ENCODE measurements at places on chromosomes 2 and 18.

DNA sequence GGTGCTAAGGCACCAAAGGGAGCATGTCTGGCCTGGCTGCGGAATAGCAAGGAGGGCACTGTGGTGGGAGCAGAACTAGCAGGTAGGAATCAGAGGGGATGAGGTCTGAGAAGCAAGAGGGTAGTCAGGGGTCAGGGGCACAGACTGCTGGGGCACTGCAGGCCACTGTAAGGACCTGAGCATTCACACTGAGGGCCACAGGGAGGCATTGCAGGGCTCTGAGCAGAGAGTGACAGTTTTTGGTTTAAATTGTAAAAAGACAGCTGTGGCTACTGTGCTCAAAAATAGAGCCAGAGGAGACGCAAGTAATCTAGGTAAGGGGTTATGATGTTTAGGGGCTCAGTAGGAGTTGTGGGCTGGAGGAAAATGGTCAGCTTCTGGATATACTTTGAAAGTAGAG is 41.5 kb downstream of the ARHGAP25 start:
- DNase-seq: no peak

DNA sequence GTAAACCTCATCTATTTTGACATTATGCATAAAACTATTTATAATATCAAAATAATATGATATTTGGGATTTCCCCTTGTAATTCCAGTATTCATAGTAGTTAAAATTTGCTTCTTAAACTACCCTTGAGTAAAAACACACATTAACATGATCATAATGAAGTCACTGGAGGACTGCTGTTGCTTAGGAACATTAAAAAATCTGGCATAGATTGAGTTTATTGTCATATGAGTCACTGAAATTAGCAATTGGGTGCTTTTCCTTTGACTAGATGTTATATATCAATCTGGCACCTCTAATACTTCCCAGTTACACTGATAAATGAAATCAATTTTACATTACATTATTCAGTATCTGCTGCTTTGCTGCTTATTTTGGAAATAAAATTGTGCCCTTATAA is 57.0 kb upstream of the ZC3H15 start:
- no peak for DNase-seq

DNA sequence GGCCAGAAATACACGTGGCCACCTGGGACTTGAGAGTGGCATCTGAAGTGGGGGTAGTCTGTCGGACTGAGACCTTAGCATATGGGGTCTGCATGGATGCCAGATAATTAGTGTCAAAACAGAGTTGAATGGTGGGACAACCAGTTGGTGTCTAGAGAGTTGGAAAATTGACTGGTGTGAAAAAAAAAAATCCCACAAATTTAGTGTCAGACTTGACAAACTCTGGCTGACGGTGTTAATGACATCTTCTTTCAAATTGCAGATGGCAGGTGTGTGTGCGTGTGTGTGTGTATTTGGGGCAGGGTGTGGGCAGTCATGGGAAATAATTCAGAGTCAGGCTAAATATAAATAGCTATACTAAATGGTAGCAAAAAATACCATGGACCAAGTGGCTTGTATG is 365.4 kb upstream of the RGPD4 start:
- no peak for DNase-seq

GRCh38 chr2:11669454-11670291 is at the start of gene NTSR2:
Gene NTSR2, minus strand, starts transcription at chr2:11670195. Its CDS starts 66 bp downstream, at chr2:11670129.
- no peak for DNase-seq

DNA sequence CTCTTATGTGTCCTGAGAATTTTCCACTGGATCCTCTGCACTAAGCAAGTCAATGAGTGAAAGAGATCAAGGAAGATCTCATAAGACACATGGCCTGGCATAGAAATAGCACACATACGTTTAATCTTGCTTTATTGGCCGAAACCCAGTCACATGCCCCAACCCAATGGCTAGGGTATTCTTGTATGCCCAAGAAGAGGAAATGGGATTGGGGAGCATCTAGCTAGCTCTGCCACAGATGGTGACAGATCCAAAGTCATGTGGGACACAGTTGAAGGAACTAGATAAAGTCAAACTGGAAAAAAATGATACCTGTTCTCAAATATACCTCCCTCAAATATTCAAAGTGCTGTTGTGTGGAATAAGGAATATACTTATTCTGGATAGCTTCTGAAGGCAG is 74.7 kb downstream of the CD28 start:
- DNase-seq: no peak

- DNase-seq: no peak
Measured at GRCh38 chr2:196590286-196590685, 49.2 kb upstream of the CCDC150 start.

- no peak for DNase-seq
Measured at GRCh38 chr2:10383960-10384734, 64.0 kb downstream of the ODC1 start.

DNA sequence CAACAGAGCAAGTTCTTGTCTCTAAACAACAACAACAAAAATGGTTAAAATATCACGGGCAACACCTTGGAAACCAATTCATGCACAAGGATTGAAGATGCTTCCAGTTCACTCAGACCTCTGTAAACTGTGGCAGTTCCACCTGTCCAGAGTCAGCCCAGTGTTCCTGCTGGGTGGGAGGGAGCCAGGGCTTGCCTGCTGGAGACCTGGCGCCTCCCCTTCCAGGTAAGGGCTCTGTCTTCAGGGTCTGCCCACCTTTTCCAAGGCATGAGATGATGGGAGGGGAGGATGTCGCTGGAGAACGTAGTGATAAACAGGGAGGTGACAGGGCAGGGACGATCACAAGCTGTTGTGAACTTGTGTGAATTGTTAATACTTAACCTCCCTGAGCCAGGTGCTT is 9.8 kb upstream of the GPC1 start:
- DNase-seq: no peak

GRCh38 chr18:79538635-79539034 is 141.0 kb upstream of the CTDP1 start:
- no peak for DNase-seq

DNA sequence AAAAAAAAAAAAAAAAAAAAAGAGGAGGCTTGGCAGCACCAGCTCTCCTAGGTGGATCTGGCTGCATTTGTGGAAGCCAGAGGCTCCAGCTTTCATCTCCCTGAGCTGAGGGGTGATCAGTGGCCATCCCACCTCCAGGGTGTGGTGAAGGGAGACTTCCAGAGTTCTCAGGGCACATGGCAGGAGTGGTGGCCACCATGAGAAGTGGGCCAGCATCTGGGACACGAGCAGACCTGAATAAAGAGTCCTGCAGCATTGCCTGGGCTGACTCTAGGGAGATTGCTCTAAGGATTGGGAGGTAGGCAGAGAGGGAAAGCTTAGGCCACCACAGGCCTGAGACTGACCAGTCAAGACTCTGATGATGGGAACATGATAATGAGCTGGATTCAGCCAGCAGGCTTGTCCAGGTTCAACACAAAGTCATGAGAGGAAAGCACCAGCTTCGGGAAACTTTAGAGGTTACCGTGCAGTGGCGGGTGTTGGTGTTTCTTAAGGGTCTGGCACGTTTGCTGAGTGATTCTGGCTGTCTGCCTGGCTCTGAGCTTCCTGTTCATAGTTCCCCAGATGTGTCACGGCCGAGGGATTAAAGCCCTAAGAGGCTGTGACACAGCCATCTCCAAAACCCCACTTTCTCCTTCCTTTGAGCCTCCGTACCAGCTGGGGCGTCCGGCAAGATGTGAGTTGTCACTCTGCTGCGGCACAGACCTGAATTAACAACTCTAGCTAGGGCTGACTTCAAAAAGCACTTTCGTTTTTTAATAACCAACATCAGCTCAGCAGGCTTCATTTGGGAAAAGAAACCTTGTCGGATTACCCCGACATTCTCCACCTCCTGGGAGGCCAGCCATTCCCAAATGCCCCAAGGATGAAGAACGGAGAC is 38.3 kb upstream of the IL1R1 start:
- peak; percentile 34 for DNase-seq

DNA sequence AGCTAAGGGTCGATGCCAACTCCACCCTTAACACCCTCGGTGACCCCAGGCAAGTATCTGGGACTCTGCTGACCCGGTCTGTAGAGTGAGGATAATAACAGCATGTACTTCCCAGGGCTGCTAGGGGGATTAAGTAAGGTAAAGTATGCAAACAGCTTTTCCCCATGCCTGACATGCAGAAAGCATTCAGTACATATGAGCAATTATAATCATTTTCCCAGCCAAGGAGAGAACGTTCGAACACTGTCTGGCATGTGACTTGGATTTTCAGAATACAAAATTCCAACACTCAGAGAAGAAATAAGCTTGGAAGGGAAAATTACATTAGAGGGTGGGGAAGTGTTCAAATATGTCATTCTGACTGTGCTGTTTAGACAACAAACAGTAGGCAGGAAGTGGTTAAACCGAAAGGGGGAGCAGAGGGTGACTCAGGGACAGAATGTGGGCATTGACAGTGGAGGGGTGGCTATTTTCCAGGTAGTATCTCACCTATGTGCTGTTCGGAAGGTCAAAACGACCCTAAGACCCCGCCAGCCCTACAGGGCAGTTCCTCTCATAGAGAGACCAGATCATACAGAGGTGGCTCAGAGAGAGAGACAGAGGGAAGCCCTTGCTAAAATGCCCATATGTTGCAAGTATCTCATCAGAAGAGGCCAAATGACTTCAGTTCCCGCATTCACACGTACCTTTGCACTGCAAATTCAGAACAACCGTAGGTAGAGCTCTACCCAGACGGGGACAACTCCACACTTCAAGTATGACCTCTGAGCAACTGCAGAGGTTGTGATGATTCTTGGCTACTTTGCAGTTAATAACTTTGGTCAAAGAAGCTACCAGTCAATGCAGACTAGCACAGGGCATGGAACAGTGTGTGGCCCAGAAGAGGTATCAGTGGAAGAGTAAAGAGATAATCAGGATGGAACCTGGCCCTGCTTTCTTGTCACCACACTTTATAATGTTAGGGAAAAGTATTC is 14.8 kb downstream of the ASPRV1 start:
- DNase-seq: peak; percentile 47

GRCh38 chr2:174492963-174493431 is 6.2 kb upstream of the GPR155 start:
- peak; percentile 43 for DNase-seq

DNA sequence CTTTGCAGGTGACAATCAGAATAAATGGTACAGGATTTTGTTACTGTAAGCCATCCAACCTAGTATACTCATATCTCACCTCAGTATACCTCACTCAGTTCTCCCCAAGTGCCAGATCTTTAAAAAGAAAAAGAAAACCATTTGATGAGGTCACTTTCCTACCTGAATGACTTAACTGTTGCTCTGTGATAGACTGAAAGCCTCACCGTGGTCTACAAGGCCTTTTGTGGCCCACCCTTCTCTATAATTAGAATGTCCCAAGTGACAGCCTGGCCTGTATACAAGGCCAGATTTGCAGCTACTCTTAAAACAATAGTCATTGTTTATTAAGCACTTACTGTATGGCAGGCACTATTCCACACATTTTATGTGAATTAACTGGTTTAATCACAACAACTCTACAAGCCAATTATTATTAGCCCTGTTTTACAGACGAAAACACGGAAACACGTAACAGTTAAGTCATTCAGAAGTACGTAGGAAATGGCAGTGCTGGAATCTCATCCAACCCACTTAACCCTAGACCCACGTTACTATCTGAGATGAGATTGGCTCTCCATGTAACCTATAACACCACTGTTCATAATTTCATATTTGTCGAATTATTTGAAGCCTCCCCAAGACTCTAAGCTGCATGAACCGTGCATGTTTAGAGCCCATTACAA is 28.3 kb downstream of the PKP4 start:
- no peak for DNase-seq

DNA sequence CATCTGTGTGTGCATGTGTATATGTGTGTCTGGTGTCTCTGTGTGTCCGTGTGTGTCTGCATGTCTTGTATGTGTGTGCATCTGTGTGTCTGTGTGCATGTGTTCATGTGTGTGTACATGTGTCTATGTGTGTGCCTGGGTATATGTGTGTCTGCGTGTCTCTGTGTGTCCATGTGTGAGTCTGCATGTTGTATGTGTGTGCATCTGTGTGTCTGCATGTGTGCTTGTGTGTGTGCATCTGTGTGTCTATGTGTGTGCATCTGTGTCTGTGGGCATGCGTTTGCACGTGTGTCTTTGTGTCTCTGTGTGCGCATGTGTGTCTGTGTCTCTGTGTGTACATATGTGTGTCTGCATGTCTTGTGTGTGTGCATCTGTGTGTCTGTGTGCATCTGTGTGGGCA is 207.7 kb downstream of the TNS1 start:
- DNase-seq: no peak

- no peak for DNase-seq
Measured at GRCh38 chr2:181117206-181117925, 137.0 kb downstream of the UBE2E3 start.

DNA sequence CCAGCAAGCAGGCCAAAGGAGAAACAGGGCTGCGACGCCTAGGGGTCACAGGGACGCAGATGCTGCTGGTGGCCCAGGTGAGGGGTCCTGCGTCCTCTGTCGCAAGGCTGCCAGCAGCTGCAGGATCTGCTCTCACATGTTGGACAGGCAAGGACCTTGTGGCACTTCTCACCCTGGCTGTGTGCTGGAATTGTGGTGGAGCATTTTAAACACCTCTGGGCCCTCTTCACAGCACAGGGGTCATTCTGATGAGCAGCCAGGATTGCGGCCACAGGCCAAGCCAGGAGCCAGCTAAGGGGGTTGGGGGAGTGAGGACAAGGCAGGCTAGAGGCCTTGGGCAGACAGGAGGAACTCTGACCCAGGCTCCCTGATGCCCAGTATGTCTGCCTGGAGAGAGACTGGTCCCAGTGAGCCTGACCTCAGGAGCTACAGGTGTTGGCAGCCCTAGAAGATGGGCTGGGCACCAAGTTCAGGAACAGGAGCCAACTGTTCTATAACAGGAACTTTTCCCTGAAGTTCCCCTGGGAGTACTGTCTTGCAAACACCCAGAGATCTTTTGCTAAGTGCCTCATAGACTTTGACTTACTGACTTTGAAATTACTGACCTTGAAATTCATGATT is 40.2 kb downstream of the EFR3B start:
- no peak for DNase-seq

GRCh38 chr2:68391099-68391498 is 26.0 kb downstream of the PLEK start:
- DNase-seq: no peak

- no peak for DNase-seq
Measured at GRCh38 chr2:73238976-73239375, 4.9 kb downstream of the CCT7 start.

DNA sequence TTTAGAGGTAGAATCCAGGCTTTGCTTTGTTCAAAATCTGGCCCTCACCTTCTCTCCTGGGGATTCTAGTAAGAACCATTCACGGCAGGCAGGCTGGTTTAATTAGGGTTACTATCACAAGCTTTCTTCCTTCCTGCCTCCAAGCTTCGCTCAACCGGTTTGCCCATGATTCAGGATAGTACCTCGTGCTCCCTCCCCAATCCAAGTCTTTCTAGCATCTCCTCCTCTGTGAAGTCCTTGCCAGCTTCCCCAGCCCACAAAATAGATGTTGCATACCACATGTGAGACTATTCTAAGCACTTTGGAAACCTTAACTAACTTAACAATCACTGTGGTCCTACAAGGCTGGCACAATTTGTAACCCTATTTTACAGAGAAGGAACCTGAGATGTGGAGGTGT is 135.1 kb downstream of the SOCS6 start:
- no peak for DNase-seq

- no peak for DNase-seq
Measured at GRCh38 chr2:85255813-85256594, 71.8 kb downstream of the TGOLN2 start.
